Panc1 (cell line): ENCODE measurements at places on chromosomes 5 and 9. TPM values are rescaled to one million over a fixed set of nuclear protein-coding genes. Genes with fewer than 3 reads are reported as not detected.

Gene FOXD1
- total RNA-seq, result 63.3 TPM

Gene DDX4
- total RNA-seq, result not detected

Gene STK32A
- not detected for total RNA-seq

Gene TNC
- 5.7 TPM for total RNA-seq

Gene VCAN
- total RNA-seq, result 0.72 TPM

Gene SKP1
- 301 TPM for total RNA-seq

Gene PTGS1
- 61.2 TPM for total RNA-seq

Gene ZNF484
- total RNA-seq, result 5.4 TPM

Gene KIF4B
- 0.10 TPM for total RNA-seq

Gene P4HA2
- 25.1 TPM for total RNA-seq

Gene GRAMD2B
- 4.1 TPM for total RNA-seq

Gene SIGMAR1
- total RNA-seq, result 131 TPM

Gene OR13C5
- not detected for total RNA-seq

Gene ZCCHC9
- 41.5 TPM for total RNA-seq

Gene C5orf52
- total RNA-seq, result not detected

Gene SPINK6
- not detected for total RNA-seq

Gene TMEM171
- 2.1 TPM for total RNA-seq

Gene PROB1
- total RNA-seq, result 2.3 TPM

Gene ARL14EPL
- not detected for total RNA-seq

Gene IL5
- total RNA-seq, result not detected

Gene UNC13B
- total RNA-seq, result 35.2 TPM

Gene TAF1L
- not detected for total RNA-seq
